ENCODE measurements at places on chromosomes 7 and 10.

DNA sequence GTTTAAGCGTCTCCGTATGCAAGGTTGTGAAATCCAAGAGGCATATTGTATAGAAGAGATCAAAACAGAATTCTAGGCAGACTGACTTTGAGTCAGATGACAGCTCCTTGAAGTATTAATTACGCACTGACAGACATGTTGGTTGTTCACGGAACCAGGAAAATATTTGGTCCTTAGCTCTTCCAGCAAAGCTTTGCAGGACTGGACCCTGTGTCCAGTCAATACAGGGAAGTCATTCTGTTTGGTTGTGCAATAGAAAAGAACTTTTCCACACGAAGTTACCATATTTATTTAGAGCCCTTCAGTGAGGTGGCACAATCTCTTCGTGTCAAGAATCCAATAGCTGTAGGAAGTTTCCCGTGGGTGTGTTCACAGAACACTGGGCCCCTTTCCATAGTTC, 205.3 kb downstream of the ARHGAP21 start:
- no peak for DNase-seq

GRCh38 chr10:112953174-112954159, 3.4 kb downstream of the TCF7L2 start:
- peak; percentile 69 for DNase-seq

GRCh38 chr10:130767116-130767730, 544.3 kb downstream of the TCERG1L start:
- no peak for DNase-seq

DNA sequence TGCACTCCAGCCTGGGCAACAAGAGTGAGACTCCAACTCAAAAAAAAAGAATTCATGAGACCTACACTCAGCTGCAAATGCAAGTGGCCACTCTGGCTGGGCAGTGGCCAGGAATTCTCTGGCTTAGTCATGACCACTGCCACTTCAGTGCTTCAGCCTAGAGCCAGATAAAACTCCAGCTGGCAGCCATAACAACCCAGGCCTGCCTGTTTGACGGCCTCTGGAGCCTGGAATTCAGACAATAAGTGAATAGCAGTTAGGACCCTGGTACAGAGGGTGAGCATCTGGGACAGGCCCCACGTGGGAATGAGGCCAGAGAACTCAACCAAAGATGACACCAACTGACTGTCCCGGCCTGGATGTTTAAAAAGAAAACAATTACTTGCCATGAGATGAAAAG, 18.9 kb downstream of the RCC1L start:
- DNase-seq, result no peak

GRCh38 chr10:51521605-51522004, 177.8 kb downstream of the CSTF2T start:
- DNase-seq, result no peak
